ENCODE measurements at places on chromosomes 1 and 21.

- DNase-seq: no peak
Observed at GRCh38 chr1:153936011-153936802, 10.3 kb downstream of the DENND4B start.

GRCh38 chr1:240524356-240525069 is 87.4 kb downstream of the GREM2 start:
- DNase-seq: no peak

GRCh38 chr21:43308101-43308814 is 118.7 kb downstream of the SIK1 start:
- no peak for DNase-seq

GRCh38 chr1:168976267-168976666 is 130.2 kb upstream of the ATP1B1 start:
- no peak for DNase-seq

GRCh38 chr1:110465038-110465813 is 14.3 kb downstream of the PROK1 start:
- DNase-seq: no peak

DNA sequence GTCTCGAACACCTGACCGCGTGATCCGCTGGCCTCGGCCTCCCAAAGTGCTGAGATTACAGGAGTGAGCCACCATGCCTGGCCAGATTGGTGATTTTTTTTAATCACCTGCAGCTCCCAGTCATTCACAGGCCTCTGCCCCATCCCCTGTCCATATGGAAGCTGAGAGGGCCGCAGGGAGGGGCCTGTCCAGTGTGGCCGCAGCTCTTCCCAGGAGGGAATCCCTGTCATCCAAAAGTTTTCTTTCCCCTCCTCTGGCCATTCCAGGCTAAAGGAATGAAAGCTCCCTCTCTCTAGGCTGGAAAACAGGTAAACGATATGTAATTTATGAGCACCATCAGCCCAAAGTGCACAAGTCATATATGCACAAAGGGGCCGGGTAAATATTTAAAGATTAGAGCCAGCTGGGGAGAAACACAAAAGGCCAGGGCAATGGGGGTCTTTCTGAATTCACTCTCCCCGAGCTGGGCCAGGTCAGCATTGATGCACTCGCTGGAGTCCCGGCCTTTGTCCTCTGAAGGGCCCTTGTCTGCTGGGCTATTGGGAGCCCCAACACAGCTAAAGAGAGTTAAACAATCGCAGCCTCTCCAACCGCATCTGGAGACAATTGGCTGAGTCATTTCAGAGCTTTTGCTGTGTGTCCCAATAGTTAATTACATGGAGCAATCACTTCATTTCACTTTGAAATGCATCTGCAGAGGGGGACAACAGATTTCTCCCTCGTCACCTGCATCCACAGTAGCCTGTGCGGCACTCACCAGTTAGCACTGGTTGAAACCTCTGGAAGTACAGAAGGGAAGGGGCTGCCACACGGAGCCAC is 3.8 kb upstream of the HES3 start:
- no peak for DNase-seq

DNA sequence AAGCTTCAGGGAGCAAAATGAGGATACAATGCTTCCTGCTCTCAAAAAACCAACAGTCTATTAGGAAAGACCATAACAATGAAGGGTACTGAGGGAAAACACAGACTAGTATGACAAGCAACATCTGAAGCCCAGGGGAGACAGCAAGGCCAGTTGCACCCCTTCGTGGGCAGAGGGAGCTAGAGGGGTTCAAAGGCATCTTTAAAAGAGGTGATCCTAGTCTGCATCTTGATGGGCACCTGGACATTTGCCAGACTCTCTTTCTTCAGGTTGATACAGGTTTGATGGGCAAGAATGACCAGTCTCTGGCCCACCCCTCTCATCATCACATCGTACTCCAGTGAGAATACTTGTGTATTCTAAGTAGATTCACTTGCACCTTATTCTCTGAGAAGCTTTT is 177.7 kb downstream of the VAV3 start:
- DNase-seq: no peak

DNA sequence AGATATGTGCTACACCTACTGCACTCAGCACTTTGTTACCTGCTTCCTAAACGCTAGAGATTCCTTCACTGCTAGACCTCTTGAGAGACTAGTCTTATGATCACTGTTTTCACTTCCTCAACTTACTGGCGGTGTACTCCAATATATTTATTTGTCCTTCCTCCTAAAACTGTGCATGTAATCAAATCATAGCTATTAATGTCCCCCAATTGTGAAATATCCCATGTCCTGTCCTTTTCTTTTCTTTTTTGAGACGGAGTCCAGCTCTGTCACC is 3.4 kb downstream of the SOAT1 start:
- no peak for DNase-seq

GRCh38 chr1:115880981-115881672 is 40.2 kb upstream of the NHLH2 start:
- no peak for DNase-seq

DNA sequence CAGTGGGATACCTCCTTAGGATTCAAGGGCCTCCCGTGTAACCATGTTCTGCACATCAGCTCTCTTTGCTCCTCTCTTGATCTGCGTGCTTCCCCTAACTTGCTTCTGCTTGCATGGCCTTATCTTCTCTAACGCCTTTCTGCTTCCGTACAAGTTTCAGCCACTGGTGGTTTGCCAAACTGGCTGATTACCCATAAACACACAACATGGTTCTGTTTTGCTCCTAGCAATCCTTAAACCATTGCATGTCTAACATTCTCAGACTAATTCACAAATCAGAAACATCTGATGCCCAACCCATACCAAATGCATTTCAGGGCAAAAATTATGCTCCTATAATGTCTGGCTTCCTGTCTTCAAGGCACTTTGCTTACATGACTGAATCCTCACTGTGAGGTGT is 166.4 kb downstream of the PBX1 start:
- no peak for DNase-seq

- DNase-seq: no peak
Observed at GRCh38 chr1:204577794-204578478, 61.7 kb downstream of the MDM4 start.

GRCh38 chr1:7810395-7810794 is 26.3 kb downstream of the PER3 start:
- peak; percentile 30 for DNase-seq

Data from T-helper 2 cell treated with Interferon-gamma antibody and Interleukin-4, amounts not matched to agents 5 μg/mL and 100 μg/mL, for 36 hours (primary cell).